ENCODE measurements at places on chromosomes 12 and 14.

DNA sequence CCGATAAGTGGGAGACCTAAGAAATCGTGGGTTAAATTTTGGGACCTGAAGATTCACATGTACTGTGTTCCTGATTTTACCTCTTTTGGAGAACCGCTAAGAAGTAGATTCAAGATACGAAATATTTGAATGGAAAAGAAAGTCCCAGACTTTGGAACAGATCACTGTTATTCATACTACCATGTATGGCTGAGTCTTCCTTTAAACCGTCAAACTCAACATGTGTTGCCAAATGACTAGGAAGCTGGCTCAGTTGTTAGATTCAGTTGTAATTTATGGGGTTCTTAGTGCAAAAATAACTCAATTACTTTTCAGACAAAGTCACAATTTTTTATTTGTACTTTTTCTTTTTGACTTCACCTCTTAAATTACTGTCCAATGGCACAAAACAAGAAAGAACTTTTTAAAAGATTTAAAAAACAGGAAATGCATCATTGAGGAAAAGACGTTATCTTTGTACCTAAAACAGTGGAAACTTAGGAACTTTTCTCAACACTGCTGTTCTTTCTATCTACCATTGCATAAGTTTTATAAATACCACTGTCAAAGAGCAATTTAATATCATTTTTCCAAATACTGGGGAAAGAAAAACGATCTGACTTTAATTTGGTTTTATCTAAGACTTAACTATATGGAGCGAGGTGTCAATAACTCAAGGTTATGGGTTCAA is 15.7 kb downstream of the RERG start:
- no peak for DNase-seq

GRCh38 chr12:25591144-25591543 is 38.1 kb upstream of the LMNTD1 start:
- DNase-seq = no peak

DNA sequence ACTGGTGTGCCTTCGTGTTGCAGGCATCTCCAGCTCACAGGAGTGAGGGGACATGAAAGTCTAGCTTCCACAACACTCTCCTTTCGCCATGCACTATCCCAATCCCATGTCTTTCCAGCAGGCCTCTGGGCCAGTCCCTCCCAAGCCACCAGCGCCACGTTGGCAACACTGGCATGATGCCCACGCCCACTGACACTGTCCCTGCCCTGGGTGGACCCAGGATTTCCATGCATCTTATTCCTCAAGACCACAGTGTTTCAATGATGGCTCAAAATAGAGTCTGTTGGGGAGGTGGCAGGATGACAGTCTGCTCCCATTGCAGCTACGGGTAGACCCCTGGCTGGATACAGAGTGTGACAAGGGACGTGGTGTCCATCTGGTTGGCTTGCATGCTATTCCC is 2.3 kb downstream of the SP7 start:
- DNase-seq = no peak

DNA sequence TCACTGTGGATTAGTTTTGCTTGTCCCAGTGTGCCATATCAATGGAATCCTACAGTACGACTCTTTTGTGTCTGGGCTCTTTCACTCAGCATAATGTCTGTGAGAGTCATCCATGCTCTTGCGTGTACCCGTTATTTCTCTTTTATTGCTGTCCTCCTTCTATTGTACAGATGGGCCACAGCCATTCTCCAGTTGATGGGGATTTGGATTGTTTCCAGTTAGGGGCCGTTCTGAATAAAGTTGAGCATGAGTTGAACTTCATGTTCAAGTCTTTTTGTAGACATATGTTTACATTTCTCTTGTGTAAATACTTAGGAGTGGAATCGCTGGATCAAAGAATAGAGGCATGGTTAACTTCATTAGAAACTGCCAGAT is 38.3 kb downstream of the MYO1H start:
- DNase-seq = no peak

DNA sequence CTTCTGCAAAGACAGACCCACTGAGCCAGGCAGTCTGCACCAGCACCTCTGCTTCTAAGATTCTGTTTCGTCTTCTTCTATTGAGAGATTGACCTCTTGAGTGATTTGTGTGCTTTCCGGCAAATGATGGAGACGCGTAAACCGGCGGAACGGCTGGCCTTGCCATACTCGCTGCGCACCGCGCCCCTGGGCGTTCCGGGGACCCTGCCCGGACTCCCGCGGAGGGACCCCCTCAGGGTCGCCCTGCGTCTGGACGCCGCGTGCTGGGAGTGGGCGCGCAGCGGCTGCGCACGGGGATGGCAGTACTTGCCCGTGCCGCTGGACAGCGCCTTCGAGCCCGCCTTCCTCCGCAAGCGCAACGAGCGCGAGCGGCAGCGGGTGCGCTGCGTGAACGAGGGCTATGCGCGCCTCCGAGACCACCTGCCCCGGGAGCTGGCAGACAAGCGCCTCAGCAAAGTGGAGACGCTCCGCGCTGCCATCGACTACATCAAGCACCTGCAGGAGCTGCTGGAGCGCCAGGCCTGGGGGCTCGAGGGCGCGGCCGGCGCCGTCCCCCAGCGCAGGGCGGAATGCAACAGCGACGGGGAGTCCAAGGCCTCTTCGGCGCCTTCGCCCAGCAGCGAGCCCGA is 703 bp downstream of the ASCL4 start:
- DNase-seq = no peak

GRCh38 chr12:131187602-131188001 is 233.9 kb downstream of the ADGRD1 start:
- DNase-seq = no peak

GRCh38 chr12:89354612-89355067 is 2.3 kb upstream of the DUSP6 start:
- no peak for DNase-seq

DNA sequence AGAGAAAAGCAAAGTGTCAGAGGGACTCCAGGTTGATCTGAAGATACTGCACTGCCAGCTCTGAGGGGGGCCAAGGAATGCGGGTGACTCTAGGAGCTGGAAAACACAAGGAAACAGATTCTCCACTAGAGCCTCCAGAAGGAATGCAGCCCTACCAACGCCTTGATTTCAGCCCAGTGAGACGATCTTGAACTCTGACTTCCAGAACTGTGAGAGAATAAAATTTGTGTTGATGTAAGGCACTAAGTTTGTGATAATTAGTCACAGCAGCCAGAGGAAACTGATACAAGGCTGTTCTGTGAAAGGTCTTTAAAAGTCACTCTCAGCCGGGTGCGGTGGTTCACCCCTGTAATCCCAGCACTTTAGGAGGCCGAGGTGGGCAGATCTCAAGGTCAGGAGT is 34.2 kb downstream of the CKAP4 start:
- no peak for DNase-seq

DNA sequence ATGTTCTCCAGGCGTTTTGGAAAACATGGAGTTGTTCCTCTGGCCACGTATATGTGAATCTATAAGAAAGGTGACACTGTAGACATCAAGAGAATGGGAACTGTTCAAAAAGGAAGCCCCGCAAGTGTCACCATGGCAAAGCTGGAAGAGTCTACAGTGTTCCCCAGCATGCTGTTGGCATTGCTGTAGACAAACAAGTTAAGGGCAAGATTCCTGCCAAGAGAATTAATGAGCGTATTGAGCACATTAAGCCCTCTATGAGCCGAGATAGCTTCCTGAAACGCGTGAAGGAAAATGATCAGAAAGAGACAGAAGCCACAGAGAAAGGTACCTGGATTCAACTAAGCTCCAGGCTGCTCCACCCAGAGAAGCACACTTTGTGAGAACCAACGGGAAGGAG is 92.5 kb upstream of the EIF5 start:
- DNase-seq = no peak

- DNase-seq = no peak
Measured at GRCh38 chr12:70417121-70417520, 51.0 kb downstream of the KCNMB4 start.

DNA sequence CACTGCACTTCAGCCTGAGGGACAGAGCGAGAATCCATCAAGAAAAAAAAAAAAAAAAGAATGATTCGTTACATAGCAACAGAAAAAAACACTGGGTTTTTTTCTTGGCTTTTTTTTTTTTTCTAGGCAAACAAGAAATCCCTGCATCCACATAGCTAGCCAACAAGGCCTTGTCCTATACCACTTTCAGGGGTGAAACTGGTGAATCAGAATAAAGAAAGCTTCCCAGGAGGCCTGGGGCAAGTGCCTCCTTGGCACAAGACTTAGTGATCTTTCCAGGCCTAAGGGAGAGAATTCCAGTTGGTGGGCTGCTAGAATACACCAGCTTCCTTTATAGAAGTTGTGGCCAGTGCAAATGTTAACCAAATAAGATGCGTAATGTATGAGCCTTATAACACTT is 90.0 kb downstream of the VCPKMT start:
- DNase-seq = no peak

GRCh38 chr14:100119251-100119650 is 40.2 kb downstream of the DEGS2 start:
- DNase-seq = no peak

DNA sequence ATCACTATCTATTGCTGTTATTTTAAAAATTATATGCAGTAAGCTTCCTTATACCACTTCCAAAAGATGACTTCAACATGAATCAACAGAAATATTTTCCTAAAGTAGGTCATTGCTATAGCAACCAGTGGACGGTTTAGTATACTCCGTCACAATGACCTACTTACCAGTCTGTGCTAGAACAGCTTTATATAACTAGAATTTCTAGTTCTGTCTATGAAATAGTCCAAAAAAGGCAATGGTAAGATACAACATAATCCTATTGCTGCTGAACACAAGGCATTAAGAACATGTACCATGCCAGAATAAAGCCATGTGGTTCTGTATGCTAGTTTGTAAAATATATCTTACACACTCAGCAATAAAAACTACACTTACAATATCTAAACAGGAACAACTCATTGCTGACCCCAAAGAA is 40.7 kb upstream of the MTERF2 start:
- no peak for DNase-seq

GRCh38 chr14:85010186-85010585 is 519.8 kb upstream of the FLRT2 start:
- no peak for DNase-seq

- no peak for DNase-seq
Measured at GRCh38 chr12:26242683-26243082, 47.3 kb downstream of the SSPN start.

DNA sequence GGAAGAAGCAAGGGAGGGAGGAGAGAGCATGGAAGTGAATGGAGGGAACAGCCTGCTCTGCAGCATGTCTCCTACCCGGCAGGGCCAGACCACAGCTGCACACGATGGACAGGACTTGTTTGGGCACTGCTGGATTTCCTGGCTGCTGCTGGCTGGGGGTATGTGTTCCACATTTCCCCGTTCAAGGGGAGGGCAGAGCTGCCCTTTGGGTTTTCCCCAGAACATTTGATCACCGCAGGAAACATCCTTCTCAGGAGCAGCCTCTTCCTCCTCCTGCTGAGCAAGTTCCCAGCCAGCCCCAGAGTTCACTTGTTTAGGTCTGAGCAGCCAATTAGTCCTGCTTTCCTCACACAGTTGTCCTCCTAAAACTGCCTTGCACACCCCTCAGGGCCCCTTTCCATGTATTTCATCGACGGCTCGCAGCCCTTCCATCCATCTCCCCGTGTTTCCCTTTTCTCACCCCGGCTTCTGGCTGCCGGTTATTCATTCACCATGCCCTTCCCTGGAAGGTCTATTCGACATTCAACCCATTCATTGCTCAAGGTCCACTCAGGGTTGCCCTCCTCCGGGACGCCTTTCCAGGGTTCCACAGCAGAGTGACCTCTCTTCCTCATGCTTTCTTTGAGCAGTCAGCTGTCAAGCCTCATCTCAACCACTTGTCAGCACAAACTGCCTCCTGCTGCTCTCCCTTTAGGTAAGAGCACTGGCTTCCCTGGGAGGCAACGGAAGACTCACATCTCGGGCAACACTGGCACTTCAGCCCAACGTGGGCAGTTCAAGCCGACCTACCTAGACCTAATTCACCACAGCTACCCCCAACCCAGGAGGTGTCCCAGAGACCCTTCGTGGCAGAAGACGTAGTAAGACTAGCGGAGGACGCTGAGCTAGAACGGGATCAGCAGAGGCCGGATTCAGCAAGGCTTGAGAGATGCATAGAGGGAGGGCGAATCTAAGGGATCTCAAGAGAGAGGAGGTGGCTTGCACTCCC is 20.1 kb upstream of the ANO2 start:
- DNase-seq = no peak

DNA sequence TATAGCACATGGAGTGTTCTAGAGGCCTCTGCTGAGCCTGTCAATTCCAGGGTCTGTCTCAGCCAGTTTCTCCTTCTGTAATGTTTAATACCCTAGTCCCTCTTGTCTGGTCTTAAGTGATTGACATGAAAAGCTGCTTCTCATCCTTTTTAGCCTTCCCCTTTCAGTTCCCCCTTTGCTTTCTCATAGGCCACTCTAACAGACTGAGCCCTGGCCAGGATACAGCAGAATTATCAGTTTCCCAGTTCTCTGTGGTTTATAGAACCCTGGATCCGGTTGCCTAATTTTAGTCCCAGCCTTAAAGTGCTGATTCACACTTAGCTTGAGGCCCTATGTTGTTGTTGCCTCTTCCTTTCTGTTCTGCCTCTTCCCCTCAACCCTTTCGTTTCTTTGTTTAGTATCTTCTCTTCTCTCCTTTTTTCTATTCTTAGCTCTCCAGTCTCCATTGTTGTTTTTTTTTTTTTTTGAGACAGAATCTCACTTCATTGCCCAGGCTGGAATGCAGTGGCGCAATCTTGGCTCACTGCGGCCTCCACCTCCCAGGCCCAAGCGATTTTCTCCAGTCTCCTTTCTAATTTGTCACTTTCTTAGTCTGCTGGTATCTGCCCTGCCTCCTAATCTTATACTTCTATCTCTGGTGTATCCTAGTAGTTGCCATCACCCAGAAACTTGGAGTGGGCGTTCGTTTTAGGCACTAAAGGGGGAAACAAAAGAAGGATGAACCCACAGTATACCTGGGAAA is 2.9 kb upstream of the BIN2 start:
- peak; percentile 73 for DNase-seq

GRCh38 chr14:34098045-34098984 is 147.4 kb upstream of the EGLN3 start:
- DNase-seq = peak; percentile 20

DNA sequence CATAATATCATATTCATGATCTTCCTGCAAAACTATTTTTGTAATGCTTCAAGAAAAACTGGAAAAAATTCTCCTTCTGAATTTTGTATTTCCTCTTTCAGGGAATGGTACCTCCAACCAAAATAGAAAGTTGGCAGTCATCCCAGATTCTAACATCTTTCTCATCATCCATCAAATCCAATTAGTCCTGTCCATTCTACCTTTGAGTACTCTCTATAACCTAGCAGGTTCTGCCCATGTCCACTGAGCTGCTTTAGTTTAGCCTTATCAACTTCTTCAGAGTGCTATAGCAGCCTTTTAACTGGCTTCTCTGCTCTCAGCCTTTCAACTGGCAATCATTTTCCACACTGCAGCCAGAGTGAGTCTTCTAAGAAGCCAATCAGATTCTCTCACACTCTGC is 236.2 kb downstream of the AKAP6 start:
- no peak for DNase-seq

Data from CMK (cell line).